Esophagus squamous epithelium (tissue), 5 donors: ENCODE measurements at places on chromosomes 1 and 21.

DNA sequence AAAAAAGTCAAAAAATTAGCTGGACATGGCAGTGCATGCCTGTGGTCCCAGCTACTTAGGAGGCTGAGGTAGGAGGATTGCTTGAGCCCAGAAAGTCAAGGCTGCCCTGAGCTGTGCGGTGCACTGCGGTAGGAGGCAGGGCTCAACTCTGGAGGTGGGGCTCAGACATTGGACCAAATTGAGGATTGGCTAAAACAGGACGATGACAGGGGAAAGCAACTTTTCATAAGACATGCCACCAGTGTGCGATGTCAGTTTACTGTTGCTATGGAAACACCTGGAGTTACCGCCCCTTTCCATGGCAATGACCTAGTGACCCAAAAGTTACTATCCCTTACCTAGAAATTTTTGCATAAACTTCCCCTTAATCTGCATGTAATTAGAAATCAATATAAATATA is 85.3 kb downstream of the DISP3 start:
- no peak for DNase-seq

DNA sequence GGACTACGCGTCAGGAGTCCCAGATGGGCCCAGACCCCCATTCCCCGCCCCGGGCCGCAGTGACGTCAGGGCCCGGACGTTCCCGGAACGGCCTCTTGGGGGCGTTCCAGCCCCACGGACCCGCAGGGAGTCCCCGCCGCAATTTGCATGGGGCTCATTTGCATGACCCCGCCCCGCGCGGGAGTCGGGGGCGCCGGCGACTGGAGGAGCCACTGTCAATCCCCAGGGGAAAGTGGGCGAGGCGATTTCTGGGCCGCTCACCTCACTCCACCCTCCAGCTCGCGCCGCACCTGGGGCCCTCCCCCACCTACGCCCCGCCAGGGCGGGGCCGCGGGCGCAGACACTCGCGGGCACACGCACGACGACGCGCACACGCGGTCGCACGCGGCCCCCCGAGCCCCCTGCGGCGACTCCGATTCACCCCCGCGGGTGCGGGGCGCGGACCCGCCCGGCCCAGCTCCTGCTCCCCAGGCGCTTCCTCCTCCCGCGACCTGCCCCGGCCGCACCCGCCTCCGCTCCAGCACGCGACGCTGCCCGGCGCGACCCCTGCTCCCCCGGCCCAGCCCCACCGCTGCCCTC is 13.2 kb downstream of the AGRN start:
- peak; percentile 52 for DNase-seq

GRCh38 chr1:111873460-111874030 is 115.9 kb downstream of the KCND3 start:
- no peak for DNase-seq

DNA sequence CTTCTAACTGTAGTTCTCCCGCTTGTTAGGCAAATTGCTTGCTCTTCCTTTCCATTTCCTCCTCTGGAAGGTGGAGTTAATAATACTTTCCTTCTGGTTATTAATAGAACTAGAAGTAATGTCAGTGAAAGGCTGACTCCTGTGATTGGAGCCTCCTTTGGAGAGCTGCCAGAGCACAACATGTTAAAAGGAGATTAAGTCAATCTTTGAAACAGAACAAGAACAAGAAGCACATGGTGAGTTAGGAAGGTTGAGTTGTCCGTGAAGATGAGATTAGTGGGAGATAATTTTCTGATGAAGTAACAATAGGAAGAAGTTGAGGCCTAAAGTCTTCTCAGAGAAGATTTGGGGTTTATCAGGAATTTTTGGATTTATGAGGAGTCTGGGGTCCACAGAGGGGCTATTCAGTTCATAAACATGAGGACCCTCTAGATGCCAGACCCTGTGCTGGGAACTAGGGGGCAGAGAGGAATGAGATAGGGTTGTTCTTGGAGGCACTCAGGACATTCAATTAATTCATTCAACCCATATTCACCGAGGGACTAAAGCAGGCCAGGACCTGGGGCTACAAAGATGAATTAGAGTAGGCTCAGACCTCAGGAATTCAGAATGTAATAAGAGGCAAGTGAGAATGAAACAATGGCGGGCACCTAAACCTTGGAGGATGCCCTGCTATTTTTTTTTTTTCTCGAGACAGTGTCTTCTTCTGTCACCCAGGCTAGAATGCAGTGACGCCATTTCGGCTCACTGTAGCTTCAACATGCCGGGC is 40.7 kb upstream of the DHCR24 start:
- no peak for DNase-seq

DNA sequence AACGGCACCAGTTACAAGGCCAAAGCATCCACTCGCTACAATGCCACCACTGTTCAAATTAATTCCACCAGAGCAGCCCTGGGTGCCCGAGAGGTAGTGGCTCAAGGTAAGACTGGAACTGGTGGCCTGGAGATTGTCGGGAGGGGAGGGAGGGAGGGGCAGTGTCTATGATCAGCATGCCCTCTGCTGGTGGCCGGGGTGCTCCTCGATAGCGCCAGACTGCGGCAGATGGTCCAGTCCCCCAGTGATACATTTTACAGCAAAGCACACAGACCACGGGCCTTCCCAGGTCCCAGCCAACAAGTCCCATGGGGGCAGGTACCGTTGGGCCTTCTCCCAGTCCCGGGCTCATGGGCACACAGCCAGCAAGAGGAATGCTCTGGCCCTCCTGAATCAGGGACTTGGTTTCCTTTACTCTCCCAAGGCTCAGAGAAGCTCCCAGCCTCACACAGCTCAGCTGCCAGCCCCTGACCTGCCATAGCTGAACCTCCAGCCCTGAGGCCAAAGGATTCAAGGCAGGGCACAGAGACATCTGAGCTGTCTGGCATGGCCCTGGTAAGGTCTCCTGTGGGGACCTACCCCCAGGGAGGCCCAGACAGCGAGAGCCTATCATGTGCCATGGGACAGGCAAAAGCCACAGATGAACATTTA is 15.3 kb downstream of the ACOT7 start:
- no peak for DNase-seq

GRCh38 chr1:197705941-197706340 is 69.3 kb downstream of the DENND1B start:
- DNase-seq, result no peak
